Temporal lobe (tissue), 4 donors: ENCODE measurements at places on chromosomes 2 and 18. TPM values are rescaled to one million over a fixed set of nuclear protein-coding genes. Genes with fewer than 3 reads are reported as not detected.

Gene NETO1
- 27.0 TPM for total RNA-seq

Gene ALPI
- total RNA-seq: not detected

Gene CPLX4
- total RNA-seq: under 0.01 TPM

Gene COL4A3
- total RNA-seq: 0.49 TPM

Gene LMAN1
- 41.1 TPM for total RNA-seq

Gene RAX
- not detected for total RNA-seq

Gene LBX2
- total RNA-seq: not detected

Gene ACVR1C
- total RNA-seq: 4.2 TPM

Gene ZSWIM2
- 0.49 TPM for total RNA-seq

Gene KRTCAP3
- total RNA-seq: 0.25 TPM

Gene GAL3ST2
- total RNA-seq: 0.74 TPM
